Activated CD4-positive, alpha-beta T cell treated with anti-CD3 and anti-CD28 coated beads, Interleukin-2, amount 50 U/mL, for 4 hours (primary cell): ENCODE measurements at places on chromosomes 7 and 10.
A peak's percentile ranks its signal among the peaks of the same experiment; 100 is the strongest.

DNA sequence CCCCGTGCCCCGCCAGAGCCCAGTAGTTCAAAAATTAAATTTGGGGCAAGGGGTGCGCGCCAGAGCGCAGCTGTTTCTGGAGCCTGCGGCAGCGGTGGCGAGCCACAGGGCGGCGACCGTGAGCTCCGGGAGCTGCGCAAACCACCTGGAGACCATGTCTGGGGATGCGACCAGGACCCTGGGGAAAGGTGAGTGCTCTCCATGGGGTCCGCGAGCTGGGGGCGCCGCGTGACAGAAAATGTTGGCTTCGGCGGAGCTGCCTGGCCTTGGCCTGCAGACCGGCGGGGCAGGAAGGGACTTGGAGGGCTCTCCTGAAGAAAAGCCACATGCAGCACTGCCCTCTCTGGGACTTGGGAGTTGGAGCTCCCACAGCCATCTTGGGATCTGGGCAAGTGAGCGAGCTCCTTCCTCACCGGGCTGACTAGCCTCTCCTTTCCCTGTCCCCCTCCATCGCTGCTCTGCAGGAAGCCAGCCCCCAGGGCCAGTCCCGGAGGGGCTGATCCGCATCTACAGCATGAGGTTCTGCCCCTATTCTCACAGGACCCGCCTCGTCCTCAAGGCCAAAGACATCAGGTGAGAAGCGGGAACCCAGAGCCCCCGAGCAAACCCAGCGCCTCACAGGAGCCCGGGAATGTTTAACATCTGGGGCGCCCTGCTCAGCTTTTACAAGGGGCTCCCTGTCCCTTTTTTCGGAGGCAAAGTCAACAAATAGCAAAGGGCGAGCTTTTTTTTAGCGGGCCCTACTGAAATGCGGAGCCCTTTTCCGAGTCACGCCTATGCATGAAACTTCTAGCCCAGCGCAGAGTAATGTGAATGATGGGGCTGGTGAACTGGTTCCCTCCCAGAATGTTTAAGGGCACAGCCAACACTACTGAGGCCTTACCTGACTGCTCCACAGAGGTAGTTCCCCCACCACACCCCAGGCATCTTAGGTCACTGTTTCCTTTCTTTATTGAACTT lies 6.1 kb downstream of the GSTO2 start:
- peak; percentile 33 for DNase-seq

DNA sequence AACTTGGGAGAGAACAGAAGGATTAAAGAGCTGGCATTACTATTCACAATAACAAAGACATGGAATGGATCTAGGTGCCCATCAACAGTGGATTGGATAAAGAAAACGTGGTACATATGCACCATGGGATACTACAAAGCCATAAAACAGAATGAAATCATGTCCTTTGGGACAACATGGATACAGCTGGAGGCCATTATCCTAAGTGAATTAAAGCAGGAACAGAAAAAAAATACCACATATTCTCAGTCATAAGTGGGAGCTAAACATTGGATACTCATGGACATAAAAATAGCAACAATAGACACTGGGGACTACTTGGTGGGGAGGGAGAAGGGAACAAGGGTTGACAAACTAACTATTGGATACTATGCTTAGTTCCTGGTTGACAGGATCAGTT lies 133.2 kb upstream of the ITGB1 start:
- DNase-seq = no peak

GRCh38 chr7:102119213-102119651 lies 167.4 kb upstream of the SH2B2 start:
- no peak for DNase-seq

- no peak for DNase-seq
Measured at GRCh38 chr7:12139416-12139815, 71.7 kb upstream of the TMEM106B start.

DNA sequence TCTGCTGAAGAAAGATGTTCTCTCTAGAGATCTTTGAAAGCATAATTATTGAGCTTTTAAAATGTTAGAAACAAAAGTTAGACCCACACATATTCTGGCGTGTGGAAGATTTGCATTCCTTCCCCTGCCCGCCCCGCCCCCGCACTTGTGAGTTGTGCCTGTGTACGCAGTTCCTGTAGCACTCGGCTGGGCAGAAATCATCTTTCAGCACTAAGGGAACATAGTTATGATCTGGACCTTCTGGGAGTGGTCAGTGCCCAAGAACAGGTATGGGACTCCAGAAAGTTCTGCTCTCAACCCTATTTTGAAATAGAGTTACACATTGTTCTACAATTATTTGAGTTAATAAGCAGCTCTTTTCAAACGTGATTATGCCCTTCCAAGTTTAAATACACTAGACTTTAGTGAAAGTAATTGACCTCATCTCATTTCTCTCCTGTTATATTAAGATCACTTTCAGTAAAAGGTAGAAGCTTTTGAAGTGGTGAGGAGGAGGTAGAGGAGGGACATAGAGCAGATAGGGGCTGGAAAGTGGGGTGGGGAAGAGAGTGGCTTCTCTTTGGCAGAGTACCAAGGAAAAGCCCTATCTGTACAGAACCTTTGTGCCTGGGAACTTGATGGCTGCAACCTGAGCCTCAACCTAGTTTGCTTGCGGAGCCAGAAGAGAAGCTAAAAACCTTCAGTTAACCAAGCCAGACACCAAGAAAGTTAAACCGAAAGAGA lies 5.7 kb downstream of the BLVRA start:
- peak; percentile 47 for DNase-seq
